Stimulated activated CD8-positive, alpha-beta memory T cell treated with anti-CD3 and anti-CD28 coated beads, Interleukin-15, amount 100 ng/mL, for 48 hours (primary cell): ENCODE measurements at places on chromosomes 1 and 21.

DNA sequence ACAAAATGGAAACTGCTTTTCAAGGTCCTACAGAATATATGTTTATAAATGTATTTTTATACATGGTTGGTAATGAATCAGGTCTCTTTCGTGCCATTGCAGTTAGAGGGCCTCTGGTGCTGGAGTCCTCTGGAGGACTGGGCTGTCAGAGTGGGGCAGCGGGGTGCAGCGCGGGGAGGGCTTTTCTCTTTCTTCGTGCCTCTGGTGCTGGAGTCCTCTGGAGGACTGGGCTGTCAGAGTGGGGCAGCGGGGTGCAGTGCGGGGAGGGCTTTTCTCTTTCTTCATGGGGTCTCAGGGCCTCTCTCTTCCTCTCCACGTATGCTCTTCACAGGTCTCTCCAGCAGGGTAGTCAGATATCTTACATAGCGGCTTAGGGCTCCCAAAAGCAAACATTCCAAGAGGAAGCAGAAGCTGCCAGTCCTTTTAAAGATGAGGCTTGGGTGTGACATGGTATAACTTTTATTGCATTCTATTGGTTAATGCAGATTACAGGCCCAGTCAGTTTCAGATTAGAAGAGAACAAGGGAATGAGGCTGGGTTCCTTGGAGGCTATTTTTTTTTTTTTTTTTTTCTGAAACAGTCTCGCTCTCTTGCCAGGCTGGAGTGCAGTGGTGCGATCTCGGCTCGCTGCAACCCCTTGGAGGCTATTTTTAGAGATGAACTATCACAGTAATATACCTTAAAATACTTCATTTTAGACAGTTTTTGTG lies 13.1 kb downstream of the SDCCAG8 start:
- DNase-seq: no peak

- DNase-seq: no peak
Observed at GRCh38 chr1:65769636-65770035, 23.1 kb upstream of the PDE4B start.

DNA sequence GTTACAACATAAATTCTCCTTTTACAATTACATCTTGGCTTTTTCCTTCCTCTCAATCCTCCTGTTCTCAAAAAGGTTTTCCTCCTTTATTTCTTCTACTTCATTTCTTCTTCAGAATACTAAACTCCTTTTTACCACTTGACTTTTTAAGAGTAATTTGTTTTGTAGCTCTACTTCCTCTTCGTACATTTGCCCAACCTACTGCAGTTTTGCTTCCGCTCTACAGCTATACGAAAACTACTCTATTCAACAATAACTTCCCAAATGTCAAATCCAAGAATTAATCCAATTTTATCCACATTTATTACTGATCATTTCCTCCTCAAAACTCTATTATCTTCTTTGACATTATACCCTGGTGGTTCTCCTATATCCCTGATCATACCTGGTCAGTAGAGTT lies 3.4 kb downstream of the GDAP2 start:
- DNase-seq: no peak

DNA sequence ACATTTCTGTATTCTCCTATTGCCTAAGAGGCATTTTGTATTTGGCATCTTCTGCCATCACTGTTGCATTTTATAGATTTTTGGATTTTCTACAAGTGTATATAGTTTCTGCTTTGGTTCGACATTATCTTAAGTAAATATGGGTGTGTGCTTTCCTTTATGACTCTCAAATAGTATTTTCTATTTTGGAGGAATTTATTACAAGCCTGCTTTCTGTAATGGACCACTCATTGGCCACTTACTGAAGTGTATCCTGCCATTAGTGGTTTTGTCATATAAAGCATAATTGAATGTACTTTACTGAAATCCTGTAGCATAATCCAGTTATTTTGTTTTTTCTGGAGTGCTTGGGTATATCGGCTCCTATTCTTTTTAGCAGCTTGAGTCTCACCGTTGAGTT lies 184.3 kb downstream of the PATJ start:
- DNase-seq: no peak

DNA sequence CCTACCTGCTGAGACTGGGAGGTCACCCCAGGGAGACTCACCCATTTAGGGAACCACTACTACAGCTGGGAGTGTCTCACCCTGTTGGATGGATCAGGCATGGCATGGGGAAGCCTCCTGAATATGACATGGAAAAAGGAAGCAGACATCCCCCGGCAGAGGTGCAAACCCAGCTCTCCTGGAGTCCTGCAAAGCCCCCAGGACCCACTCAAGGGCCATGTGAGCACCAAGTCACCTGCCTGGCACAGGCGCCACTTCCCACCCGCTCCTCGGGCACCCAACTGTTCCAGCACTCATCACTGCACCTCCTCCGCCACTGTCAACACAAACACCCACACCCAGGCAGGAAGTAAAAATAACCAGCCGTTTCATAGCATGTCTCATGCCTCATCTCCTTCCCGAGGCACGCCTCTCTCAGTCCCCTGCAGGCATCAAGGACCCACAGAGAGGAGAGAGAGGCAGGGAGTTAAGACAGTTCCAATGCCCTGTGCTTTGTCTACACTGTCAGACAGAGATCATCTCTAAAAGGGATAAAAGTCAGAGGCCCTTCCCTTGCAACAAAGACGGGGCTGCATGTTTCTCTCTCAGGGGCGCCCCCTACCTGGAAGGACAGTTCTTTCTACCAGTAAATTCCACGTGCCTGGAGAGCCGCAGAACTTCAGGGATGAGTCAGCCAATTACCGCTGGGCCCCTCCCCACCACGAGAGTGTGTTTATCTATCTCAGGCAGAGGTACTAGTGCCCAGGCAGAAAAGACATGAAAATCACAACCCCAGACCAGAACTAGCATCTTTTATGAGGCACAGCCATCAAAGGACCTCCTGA lies 150.1 kb upstream of the SOD1 start:
- DNase-seq: peak; percentile 62

- DNase-seq: no peak
Observed at GRCh38 chr21:38388647-38389353, 109.5 kb downstream of the ERG start.

DNA sequence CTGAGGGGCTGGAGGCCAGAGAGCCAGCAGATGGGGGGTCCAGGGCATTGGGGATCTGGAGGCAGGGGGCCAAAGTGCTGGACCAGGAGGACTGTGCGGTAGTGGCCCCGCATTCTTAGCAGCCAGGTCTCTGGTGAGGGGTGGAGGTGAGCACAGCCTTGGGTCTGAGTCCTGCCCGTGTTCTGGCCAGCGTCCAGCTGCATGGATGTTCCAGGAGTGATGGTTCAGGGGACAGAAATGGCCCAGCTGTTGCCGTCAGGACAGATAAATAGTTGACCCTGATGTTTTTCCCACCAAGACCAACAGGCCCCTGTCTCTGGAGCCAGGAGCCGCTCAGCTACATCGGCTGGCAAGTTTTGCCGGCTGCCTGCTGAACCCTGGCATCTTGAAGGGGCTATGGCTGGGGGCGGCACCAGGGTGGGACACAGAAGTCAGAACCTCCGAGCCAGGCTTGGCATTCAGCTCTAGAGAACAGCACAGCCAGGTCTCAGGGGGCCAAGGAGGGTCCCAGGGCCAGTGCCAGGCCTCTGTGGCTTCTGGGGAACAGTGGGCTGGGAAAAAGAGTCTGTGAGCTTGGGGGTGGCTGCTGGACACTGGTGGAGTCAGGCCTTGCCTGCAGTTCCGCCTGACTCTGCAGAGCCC lies 19.4 kb upstream of the TTC34 start:
- no peak for DNase-seq

GRCh38 chr1:53292690-53293089 lies 35.2 kb downstream of the LRP8 start:
- no peak for DNase-seq

- no peak for DNase-seq
Observed at GRCh38 chr1:90746857-90747256, 29.8 kb upstream of the BARHL2 start.

GRCh38 chr1:59560807-59561450 lies 253.8 kb upstream of the HOOK1 start:
- no peak for DNase-seq

DNA sequence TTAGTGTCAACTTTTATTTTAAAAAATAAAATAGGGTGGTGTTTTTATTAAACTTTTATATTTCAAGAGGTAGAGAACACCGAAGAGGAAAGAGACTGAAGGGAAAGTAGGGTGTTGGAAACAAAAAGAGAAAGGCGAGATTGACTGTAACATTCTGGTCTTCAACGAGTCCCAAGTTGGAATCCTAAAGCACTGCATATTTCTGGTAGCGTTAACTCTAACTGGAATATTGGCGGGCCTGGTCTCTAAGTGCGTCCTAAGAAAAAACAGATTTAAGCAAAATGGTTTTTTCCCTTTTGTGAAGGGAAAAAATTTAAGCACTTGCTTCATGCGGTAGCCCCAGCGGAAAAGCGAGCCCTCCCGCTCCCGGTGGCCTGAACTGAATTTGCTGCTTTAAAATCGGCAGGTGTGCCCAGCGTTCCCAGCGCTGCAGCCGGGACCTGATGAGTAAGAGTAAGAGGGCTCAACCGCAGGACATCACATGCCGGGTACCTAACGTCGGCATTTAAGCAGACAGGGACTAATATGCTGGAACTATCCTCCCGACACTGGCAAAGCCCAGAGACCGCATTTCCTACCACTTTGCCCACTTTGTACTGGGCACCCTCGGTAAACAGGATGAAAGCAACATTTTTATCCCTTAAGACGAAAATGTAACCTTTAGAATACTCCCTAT lies 30.5 kb upstream of the NFIA start:
- no peak for DNase-seq

DNA sequence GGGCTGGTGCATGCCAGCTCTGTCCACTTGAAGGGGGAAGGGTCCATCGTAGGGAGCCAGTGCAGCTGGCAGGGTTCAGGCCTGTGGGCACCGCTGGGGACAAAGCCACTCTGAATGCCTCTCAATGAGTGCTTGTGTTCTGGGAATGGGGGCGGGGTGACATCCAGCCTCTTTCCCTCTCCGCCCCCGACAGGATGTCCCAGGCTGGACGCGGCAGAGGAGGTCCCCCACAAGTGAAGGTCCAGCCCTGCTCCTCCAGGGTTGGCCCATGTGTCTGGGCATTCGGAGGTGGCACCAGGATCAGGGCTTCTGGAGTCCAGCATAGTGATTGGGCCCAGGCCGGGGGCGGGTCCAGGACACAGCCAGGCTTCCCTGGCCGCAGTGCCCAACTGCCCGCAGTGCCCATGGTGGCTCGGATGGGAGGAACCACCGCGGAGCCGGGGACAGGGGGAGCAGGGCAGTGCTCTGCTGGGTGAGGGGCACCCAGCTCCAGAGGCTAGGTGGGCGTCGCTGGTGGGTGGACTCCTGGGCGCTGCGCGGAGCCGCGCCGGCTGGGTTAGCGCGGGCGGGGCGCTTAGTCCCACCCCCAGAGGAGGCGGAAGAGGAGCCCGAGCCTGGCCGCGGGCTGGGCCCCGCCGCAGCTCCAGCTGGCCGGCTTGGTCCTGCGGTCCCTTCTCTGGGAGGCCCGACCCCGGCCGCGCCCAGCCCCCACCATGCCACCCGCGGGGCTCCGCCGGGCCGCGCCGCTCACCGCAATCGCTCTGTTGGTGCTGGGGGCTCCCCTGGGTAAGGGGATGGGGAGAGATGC lies at the start of gene SHISA4:
SHISA4 (plus strand) TSS at position 617 of the 808 bp plus-strand sequence; CDS start at position 714, 97 bp downstream.
- DNase-seq: no peak

DNA sequence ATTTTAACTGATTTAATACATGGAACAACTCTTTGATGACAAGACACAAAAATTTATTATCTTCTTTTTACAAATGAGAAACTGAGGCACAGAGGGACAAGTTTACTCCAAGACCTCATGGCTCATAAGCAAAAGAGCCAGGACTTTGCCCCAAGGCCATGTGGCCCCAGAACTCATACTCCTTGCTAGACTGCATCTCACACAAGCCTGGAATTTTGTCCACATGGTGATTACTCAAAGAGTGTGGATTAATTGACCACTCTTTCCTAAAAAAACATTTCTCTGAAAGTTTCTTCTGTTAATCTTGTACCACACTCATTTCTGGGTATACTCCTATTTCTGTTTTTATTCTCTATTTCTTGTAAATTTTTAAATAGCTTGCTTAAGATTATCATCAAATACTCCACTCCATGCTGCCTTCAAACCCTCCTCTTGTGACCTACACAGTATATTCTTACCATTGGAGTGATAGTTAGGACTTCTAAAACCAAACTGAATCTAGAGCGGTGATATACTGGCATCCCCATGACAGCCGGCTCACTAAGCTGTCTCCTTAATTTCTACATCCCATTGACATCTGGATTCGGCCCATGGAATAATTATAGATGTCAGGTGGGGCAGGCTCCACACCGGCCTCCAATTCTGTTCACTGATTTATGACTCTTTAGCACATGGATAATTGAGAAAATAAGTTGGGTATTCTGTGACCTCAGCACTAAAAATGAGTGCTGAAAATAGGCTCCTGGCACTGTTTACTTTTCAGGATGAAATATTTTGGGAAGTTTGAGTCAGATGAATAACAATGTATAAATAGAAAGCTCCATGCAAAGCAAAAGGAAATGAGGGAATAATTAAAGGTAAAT lies 16.1 kb downstream of the RGS4 start:
- no peak for DNase-seq

GRCh38 chr1:232590744-232591082 lies 39.2 kb downstream of the SIPA1L2 start:
- no peak for DNase-seq

- no peak for DNase-seq
Observed at GRCh38 chr1:15947382-15948090, 28.4 kb downstream of the ZBTB17 start.
